ENCODE measurements at places on chromosomes 11 and 22. TPM values are rescaled to one million over a fixed set of nuclear protein-coding genes. Genes with fewer than 3 reads are reported as not detected.

- DNase-seq = no peak
These were observed 83.2 kb downstream of the TRIM29 start for GRCh38 chr11:120054753-120055045.

GRCh38 chr11:22666688-22667439 lies 453 bp downstream of the GAS2 start:
- no peak for DNase-seq

DNA sequence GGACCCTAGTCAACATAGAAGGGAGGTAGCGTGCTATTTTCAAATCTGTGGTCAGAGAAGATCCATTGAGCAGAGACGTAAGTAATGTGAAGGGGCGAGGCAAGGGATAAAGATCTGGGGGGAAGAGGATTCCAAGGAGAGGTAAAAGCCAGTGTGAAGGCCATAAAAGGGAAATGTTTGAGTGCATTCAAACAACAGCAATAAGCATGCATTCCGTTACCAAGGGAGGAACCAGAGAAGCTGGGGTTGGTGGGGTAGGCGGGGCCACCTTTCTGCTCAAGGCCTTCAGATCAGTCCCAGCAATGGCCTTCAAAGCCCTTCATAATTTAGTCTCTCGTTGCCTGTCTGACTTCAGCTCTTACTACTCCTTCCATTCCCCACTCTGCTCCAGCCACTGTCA lies 18.4 kb upstream of the SMPD1 start:
- no peak for DNase-seq

- peak; percentile 11 for DNase-seq
These were observed 34.9 kb downstream of the TBC1D22A start for GRCh38 chr22:46797355-46797754.

DNA sequence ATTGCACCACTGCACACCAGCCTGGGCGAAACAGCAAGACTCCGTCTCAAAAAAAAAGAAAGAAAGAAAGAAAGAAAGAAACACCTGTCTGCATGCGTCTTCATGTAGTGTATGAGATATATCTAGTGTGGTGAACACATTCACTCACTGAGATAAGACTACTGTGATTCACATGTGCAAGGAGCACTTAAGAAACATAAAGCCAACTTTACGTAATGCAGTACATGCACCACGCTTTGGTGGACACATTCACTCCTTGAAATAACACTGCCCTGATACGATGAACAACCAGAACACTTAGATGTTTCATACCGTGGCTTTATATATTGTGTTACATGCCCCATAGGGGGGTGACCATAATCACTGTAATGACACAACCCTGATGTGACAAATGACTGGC lies 96.0 kb downstream of the MICAL3 start:
- DNase-seq = no peak

GRCh38 chr11:114116357-114116756 lies 56.8 kb downstream of the ZBTB16 start:
- no peak for DNase-seq

GRCh38 chr11:96215110-96215782 lies 127.7 kb downstream of the MAML2 start:
- DNase-seq = peak; percentile 50

The CRYBB3 gene
- not detected for total RNA-seq

The KREMEN1 gene
- 1.1 TPM for total RNA-seq
